T-helper 2 cell treated with Interferon-gamma antibody and Interleukin-4, amounts not matched to agents 100 ng/mL and 5 ng/mL, for 36 hours (primary cell): ENCODE measurements at places on chromosomes 5 and 9. TPM values are rescaled to one million over a fixed set of nuclear protein-coding genes. Genes with fewer than 3 reads are reported as not detected.

The ZNF300 gene
- 0.57 and 0.61 TPM in 2 replicates for total RNA-seq

The LCN9 gene
- total RNA-seq, result not detected in 2 replicates

The HARS1 gene
- 83.4 and 84.8 TPM in 2 replicates for total RNA-seq

The SLC25A2 gene
- 0.25 and 0.59 TPM in 2 replicates for total RNA-seq

The FOXD4L5 gene
- total RNA-seq, result 0.09 TPM in 1 of 2 replicates, not detected in the other

The ANKRD55 gene
- total RNA-seq, result 7.0 and 8.5 TPM in 2 replicates

The TMC1 gene
- not detected in 2 replicates for total RNA-seq
